Aorta (tissue), 5 donors: ENCODE measurements at places on chromosomes 3 and 15. TPM values are rescaled to one million over a fixed set of nuclear protein-coding genes. Genes with fewer than 3 reads are reported as not detected.

DNA sequence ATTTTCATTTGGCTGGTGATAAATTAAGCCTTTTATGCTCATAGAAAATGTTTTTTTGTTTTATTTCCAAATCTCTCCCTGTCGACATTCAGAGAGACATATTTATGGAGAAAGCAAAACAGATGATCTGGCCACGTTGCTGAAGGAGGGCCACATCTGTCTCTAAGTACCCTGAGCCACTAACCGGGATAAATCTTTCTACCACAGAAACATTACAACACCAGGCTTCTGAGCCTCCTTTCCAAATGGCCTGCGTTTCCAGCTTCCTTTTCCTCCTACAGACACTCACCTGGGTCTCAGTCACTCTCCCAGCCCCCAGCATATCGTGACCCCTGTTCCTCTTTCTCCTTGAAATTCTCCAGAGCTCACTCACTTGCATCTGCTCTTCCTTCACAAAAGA lies 161.0 kb downstream of the ARRDC4 start:
- no peak for DNase-seq

GRCh38 chr3:9497821-9498565 lies 55.6 kb downstream of the LHFPL4 start:
- no peak for DNase-seq

DNA sequence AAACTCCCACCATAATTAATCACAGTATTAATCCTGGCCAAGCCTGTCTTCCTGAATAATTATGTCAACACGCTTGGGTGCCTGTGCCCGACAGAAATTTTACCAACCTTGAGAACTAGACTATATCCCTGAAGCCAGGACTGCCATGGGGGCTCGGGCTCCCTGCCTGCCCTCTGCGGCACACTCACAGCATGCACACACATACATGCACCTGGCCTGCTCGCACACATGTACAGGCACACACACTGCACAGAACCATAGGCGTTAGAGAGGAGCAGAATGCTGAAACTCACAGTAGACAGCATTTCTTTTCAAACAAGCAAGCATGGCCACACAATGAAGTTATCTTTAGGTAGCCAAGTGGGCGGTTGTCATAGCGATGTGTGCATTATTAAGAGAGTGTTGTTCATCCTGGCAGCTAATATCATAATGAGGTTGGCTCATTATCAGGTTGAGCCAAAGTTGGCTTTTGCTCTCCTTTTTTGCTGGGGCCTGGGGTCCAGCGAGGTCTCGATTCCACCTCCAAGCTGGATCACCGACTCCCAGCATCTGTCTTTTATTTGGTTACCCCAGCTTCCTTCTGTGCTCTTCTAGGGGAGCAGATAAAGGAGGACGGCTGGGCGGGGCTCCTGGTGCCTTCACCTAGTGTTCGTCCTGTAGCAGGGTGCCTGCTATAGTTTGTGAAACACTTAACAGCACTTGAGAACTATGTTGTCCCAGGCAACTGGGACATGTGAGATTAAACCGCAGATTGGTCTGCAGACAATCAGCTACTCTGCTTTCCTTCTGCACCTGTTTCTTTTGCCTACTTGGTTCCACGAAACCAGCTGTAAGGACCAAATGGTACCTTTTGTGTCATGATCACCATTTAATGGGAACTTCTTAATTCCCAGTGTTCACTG lies 91.4 kb downstream of the ZNF621 start:
- no peak for DNase-seq

DNA sequence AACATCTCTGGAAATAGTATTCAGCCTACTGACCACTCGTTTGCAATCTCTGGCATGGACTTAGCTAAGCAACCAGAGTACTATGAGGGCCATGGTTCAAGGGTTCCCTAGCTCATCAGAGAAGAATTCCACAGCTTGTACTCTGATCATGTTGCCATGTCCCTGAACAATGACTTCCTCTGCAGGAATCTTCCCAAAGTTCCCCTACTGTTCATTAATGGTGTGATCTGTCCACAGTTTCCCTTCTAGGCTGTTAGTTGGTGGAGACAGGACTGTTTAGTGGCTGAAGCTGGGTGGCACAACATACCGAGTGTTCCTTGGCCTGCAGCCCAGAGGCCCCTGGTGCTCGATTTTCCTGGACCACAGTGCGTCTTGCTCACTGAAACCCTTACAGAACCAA lies 44.4 kb upstream of the GALNT15 start:
- DNase-seq: peak; percentile 61

DNA sequence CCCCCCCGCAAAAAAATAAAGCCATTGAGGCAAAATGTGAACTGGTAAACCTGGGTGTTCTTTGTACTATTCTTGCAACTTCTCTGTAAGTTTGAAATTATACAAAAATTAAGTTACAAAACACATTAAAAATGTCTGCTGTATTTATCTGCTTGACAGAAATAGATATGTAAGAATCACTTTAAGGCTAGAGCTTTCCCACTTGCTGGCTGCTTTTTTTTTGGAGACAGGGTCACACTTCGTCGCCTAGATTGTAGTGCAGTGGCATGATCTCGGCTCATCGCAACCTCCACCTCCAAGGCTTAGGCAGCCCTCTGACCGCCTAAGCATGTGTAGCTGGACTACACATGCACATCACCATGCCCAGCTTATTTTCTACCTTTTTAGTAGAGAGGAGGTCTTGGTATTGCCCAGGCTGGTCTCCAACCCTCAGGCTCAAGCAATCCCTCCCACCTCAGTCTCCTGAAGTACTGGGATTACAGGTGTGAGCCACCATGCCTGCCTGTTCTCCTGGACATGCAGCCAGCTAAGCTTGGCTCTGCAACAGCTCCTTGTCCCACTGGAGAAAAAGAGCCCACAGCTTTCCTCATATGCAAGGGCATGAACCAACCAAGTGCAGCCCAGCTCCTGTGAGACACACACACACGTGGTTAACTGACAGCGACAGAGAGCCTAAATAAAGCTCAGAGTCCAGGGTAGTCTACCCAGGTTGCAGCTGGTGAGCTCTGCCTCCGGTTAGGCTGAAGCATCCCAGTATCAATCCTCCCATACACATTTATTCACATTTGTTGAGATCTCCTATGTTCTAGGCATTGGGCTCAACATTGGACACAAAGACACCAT lies 4.5 kb downstream of the RPS17 start:
- no peak for DNase-seq

DNA sequence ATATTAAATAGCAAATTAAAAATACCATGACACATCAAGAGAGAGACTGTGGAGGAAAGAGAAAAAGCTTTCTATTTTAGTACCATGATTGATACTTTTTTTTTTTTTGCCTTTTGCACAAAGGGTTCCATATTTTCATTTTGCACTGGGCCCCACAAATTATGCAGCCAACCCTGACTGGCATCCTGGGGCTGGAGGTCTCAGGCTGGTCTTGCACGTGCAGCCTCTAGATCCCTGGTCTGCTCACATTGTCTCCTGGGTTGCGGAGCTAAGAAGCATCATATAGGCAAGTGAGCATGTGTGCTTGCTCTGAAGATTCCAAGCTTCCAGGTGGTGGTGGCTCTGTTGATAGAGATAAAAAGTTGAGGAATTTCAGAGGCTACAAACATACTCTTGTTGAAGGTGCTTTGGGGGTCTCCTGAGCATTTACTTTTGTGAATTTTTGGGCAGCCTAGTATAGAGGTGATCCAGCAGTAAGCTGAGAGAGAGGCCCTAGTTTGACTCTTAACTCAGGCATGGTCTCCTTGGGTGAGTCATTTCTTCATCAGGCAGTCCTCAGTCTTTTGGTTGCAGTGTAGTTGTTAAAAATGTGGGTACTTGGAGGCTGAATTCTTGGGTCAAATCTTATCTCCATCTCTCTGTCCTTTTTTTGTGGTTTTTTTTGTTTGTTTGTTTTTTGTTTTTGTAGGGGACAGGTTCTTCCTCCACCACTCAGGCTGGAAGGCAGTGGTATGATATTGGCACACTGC lies 31.3 kb downstream of the SMAD3 start:
- no peak for DNase-seq

DNA sequence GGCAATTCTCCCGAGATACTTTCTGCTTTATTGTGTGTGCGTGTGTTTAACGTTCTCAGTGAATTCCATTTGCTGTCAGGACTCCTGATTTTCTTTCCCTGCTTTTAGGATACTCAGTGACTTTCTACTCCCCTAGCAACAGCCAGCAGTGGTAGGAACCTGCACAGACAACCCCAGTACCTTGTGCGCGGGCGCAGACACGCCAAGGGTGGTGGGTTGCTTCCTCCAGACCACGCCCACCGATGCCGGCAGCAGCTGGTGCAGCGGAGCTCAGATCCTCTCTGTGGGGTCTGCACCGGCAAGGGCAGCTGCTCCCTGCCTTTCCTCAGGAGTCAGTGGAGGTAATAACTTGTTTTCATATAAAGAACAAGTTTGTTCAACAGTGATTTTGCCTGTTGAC lies 225.1 kb upstream of the NDN start:
- no peak for DNase-seq

DNA sequence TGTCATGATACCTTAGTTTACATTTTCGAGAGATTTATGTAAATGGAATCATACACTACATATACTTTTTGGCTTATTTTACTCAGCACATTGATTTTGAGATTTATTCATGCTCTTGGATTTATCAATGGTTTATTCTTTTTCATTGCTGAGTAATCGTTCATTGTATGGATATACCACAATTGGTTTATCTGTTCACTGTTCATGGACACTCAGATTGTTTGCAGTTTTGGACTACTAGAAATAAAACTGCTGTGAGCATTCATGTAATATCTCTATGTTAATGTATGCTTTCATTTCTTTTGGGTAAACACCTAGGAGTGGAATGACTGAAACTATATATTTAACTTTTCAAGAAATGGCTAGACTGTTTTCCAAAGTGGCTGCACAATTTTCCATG lies 550.9 kb upstream of the ADAMTS9 start:
- no peak for DNase-seq

GRCh38 chr3:60755094-60755493 lies 496.2 kb downstream of the FHIT start:
- DNase-seq: no peak

- no peak for DNase-seq
Observed at GRCh38 chr3:43180694-43181093, 74.8 kb upstream of the POMGNT2 start.

DNA sequence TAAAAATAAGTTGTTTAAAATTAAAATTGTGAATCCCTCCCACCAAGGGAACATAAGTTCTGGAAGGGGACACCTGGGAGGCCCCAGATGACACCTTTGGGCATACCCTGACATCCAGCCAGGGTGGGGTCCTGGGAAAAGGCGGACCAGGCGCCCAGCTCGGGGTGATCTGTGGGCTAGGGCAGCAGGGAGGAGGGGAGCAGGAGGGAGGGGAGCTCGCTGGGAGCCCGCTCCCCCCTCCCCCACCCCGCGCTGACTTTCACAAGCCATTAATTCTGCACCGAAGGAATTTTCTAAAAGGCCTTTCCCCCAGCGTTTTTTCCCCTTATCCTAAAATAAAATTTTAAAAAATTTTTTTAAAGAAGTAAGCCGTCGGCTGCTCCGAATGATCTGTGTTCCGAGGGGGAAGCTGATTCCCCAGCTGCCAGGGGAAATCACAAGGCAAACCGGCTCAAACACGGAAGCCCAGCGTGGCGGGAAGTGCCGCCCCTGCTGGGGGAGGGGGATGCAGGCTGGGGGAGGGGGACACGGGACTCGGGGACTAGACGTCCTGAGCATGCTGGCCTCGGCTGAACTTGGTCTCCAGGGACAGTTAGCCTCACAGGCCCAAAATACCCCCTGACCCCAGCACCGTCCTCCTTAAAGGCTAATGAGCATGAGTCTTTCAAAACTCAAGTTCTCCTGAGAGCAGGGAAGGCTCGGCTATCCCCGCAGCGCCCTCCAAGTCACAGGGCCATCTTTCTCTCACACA lies 13.9 kb downstream of the PLXND1 start:
- peak; percentile 93 for DNase-seq

DNA sequence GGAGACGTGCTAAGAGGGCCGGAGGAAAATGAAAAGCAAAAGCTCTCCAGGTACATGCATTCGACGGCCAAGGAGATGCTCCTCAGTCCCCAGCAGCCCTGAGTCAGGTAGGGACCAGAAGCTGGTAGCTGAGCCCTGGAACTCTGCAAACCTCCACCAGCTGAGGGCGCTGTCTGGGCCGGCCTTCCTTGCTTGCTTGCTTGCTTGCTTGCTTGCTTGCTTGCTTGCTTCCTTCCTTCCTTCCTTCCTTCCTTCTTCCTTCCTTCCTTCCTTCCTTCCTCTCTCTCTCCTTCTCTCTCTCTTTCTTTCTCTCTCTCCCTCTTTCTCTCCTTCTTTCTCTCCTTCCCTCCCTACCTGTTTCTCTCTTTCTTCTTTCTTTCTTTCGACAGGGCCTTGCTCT lies 94.6 kb upstream of the RASGRF1 start:
- DNase-seq: no peak

DNA sequence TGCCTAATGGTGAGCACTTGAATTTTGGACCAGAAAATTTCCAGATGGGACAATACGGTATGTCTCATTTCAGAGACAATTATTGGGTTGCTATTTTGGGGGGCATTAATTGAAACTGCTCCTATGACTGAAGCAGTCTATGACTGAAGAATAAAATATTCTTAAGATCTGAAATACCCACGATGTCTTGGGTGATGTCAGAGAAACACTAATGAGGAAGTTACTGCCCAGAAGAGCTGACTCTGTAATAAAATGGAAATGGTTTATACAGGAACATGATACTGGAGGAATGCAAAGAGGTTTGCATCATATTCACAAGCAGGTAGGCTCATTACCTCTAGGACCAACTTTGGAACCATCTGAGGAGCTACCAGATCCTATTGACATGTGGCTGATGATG lies 68.7 kb downstream of the IL12A start:
- no peak for DNase-seq

GRCh38 chr3:143396790-143397189 lies 277.2 kb downstream of the CHST2 start:
- no peak for DNase-seq

DNA sequence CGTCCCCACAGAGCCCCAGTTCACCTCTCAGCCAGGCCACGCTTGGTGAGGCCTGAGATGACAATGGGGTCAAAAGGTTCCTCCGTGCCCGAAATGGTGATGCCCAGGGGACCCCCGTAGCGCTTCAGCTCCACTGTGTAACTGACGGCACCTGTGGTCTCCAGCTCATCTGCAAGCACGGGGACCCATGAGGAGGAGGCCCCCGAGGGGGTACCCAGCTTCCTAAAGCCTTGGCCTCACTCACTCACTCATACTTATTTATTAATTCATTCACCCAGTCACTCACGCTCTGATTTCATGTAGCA lies 30.4 kb downstream of the GRIP2 start:
- no peak for DNase-seq

DNA sequence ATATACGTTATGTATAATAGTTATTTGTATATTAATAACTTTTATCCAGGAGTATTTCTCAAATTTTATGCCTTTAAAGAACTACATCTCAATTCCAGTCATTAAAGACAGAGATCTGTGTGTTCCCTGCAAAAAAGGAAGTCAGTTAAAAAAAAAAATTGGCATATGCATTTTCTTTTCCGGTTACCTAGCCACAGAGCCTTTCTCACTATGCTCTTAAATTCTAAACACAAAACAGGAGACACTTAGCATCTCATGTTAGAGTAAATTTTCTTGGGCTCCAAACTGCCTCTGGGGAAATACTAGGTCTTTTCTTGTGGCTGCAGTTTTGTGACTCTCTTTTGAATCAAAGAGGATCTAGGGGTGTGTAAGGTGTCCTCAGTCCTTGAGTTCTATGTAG lies 105.9 kb downstream of the KCNH8 start:
- no peak for DNase-seq

TGM5 gene
- total RNA-seq: 0.84 TPM

SCG3 gene
- not detected for total RNA-seq

PAQR5 gene
- total RNA-seq: 0.71 TPM

THRB gene
- 59.7 TPM for total RNA-seq

ZNF860 gene
- 1.8 TPM for total RNA-seq

RBSN gene
- total RNA-seq: 32.4 TPM

LARP6 gene
- 42.2 TPM for total RNA-seq
